ENCODE measurements at places on chromosomes 13 and 19.

GRCh38 chr13:37369616-37370015 is 229.0 kb downstream of the POSTN start:
- no peak for DNase-seq

- no peak for DNase-seq
These were observed 151.9 kb downstream of the LACC1 start for GRCh38 chr13:44031555-44031954.

DNA sequence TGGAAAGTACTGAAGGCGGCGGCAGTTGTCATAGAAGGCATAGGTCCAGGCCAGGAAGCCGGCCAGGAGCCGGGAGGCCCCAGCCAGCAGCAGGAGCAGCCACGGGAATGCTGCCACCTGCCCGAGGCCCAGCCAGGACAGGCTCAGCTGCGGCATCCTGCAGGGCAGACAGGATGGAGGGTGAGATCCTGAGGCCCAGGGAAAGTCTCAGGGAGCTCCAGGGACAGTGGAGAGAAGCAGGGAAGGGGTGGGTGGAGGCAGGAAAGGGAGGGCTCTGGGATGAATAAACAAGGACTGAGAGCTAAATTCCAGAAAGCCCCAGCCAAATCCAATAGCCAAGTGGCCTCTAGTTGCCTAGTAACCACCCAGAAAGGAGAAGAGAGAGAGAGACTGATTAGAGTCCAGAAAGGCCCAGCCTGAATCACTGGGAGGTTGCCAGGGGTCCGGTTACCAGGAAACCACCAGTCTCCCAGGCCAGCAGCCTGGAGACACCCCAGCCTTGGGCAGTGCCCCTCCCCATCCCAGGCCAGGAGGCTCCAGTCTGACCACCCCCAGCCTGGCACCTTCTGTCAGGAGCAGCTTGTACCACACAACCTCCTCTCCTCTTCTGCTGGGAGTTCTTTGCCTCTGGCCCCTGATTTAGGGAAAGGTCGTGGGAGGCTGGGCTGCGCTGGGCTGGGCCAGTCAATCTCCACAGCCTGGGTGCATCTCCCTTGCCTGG is 7.5 kb upstream of the OR10H5 start:
- DNase-seq: no peak

- no peak for DNase-seq
These were observed 17.2 kb downstream of the RASA3 start for GRCh38 chr13:114115191-114115671.

DNA sequence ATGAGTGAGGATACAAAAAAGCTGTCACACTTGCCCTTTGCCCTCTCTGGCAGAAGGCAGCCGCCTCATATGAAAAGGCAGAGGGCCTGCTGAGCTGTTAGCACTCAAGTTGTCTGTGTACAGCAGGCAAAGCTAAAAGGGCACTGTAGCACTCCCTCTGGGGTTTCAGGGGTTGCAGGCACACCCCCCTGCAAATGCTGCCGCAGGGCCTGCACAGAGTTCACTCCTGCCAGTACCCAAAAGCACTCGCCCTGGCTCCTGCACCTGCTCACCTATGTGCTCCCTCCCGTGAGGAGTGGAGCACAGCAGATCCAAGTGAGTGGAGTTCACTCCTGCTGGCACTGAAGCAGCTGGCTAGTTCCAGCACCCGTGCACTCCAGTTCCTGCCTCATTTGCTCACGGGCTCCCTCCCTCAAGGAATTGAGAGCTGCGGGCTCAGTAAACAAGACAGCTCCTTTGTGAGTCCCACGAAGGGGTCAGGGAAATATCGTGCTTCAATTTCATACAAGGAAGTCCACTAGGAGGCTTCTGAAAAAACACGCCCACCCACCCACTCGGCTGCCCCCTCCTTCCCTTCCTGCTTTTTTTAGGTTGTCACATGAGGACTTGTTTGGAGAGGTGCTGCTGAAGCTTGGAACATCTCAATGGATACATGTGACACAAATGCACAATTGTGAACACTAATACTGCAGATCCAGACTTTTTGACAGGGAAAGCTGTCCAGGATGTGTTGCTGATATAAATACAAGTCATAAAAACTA is 9.9 kb upstream of the RCBTB2 start:
- DNase-seq: no peak

DNA sequence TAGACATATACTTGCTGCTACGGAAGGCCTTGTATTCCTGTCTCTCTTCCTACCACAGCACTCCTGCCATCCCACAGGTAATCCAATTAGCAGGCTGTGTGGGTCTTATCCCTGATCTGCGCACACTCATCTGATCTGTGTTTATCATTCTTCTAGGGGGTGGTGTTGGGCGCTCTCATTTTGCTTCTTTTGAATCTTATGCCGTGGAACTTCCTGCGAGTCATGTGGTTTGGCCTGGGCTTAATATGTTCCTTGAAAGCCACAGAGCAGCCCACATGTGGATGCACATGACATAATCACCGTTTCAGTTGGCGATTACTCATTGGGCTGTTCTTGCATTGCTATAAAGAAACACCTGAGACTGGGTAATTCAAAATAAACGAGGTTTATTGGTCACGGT is 7.5 kb downstream of the RASA3 start:
- DNase-seq: peak; percentile 88

DNA sequence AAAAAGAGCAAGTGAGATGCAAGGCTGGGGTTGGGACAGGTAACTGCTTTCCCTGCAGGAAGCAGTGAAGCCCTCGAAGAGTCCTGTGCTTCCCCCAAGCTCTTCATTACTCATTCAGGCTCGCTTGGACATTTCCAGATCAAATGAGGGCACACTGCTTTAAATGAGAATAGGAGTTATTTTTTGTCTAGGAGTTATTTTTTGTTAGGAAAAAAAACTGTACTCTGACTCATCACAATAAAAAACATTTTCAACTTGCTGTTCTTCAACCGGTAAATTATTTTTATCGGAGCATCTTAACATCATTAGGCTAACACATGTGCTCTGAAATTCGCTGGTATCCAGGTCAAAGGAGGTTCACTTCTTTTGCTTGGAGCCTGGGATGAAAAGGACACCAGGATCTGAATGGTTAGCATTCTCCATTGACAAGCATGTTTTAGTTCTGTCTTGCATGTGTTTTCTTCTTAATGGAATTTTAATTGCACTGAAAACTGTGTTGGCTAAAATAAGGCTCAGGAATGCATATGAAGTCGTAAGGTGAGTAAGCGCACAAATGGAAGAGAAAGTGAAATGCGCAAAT is 80.7 kb upstream of the STK24 start:
- DNase-seq: no peak

GRCh38 chr13:25175026-25175425 is 2.9 kb upstream of the AMER2 start:
- no peak for DNase-seq

DNA sequence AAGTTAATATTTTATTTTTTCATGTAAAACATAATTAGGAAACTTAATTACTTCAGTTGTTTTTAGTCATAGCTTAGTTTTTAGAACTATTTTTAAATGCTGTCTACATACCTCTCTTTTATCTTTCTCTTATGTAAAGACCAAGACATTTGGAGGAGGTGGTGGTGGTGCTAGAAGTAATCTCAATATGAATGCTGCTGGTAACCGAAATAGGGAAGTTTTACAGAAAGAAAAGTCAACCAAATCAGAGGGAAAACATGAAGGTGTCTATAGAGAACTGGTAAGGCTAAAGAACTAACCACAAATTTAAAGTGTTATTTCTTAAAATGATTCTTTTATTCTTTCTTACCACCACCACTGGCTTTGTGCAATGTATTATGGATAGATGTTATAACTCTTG is 97.3 kb downstream of the TDRD3 start:
- no peak for DNase-seq

DNA sequence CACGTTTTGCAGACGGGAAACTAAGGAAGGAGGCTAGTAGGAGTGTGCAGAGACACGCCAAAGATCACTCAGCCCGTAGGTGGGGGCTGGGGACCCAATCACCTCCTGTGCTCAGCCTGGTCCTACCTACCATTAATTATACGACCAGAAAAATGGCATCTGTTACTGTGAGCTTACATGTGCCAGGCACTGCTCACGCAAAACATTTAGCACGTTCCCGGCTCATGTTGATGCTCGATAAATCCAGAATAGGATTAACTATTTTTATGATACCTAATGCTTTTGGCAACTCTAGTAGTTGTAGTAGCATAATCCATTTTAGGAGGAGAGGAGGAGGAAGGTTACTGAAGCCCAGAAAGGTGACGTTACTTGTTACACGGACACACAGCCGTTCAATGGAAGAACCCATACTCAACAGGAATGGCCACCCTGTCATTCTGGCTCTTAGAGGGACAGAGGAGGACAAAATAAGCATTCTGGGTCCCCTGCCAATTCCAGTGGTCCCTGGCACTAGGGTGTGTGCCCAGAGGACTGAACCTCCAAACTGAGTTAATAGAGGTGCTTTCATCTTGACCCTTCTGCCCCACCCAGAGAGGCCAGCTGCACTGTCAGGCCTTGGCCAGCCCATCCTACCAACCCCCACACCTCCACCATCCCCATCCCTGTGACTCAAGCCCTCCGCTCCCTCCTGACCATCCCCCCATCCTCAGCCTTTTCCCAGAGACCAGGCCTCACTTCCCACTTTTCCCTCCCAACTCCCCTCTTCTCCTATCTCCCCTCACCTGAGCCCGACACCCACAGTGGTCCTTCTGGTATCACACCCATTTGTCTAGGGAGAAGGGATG is 5.0 kb upstream of the EML2 start:
- DNase-seq: no peak

DNA sequence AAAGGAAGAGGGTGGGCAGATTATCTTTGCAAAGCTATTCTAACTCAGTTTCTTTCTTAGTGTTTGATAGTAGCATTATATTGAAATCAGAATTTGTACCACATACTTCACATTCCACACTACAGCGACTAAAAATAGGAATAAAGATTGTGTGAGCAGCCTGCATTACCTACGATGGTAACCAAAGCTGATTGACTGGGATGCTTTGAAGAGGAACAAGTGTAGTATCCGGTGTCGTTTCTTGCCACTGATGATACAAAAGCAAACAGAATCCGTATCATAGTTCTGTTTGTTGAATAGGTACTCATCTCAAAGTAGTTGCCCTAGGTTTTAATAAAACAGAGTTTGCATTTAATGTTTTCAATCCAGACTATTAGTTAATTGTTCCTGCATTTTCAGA is 51.2 kb downstream of the FLT3 start:
- DNase-seq: no peak

DNA sequence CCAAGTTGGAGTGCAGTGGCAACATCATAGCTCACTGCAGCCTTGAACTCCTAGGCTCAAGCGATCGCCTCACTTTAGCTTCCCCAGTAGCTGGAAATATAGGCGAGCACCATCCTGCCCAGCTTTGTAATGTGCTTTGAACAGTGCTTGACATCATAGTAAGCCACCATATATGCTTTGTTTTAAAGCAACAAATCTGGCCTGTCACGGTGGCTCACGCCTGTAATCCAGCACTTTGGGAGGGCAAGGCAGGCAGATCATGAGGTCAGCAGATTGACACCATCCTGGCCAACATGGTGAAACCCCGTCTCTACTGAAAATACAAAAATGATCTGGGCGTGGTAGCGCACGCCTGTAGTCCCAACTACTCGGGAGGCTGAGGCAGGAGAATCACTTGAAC is 1.8 kb upstream of the SLC7A1 start:
- DNase-seq: no peak

DNA sequence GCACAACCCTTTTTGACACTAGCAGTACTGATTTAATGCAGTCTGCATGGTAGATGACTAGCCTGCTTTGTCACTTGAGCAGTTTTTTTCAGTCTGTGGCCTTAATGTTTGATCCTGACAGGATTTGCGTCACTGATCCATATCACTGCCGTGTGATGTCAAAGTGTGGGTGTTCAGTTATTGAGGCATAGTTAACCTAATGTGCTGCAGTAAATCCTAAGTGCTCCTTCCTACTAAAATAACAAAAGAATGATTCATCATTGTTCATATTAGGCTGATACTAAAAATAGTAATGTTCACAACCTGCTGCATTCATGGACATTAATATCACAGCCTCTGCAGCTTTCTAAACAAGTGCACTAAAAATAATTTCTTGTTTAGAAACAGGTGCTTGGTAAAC is 121.9 kb upstream of the MLNR start:
- DNase-seq: no peak

GRCh38 chr13:35475960-35476943 is at the start of gene MAB21L1:
MAB21L1 (minus strand) TSS chr13:35476689; CDS start chr13:35476138, 551 bp downstream.
- DNase-seq: no peak

DNA sequence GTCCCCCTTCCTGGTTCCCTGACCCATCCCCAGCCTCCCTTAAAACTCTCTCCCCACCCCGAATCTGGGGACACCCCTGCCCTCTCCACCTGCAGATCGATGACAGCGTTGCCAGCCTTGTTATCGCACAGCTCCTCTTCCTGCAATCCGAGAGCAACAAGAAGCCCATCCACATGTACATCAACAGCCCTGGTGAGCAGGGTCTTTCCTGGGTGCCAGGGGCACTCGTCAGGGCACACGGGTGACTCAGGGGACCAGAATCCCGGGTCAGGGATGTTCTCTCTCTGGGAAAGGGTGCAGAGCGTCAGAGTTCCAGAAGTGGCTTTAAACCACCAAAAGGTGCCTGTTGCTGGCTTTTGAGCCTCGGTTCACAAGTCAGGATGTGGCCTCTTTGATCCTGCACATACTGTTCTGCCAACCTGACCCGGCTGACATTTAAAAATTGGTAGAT is 1.0 kb downstream of the CLPP start:
- DNase-seq: peak; percentile 76

DNA sequence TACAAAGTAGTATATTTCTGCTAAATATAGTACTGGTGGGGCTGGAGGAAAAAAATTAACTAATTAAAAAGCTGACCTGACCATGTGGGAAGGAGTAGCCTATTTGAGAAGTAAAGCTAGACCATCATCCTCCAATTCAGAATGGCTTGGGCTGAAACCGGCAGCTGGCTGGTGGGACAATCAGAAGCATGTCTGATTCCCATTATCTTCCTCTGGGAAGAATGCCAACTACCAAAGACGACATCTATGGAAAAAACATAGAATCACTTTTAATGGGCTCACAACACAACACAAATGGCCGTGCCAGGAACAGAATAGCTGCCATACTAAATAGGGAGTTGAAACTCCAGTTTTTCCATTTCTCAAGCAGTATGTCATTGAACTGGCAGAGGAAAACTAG is 120.4 kb upstream of the FREM2 start:
- no peak for DNase-seq

DNA sequence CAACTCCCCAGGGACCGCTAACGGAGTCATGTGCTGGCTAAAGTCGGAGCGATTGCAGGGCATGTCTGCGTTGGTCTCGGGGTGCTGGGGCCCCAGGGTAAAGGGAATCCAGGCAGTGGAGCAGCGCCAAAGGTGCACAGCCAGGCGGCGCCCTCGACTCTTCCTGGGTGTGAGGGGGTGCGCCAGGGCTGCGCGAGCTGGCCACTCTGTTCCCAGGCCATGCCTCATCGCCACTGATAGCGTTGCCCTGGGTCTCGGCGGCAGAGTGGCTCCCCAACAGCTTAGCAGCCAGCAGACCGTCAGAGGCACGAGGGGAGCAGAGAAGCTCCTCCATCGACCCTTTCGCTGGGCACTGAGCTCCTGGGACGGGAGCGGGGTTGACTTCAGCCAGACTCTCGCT is 152.7 kb downstream of the B3GLCT start:
- no peak for DNase-seq

DNA sequence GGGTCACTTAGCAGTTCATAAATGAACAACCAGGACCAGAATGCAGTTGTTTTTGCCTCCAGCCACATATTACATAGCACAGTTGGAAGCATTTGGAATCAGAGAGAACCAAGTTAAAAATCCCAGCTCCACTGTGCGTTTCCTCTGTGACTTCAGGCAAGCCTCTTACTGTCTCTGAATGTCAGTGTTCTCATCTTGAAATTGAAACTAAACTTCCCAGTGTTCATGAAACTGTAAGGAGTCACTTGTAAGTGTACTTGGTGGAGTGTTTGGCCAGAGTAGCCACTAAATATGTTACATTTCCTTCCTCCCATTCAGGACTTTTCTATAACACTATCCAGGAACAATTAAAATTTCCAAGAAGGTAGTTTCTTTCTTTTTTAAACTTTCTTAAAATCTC is 276.8 kb downstream of the KCNRG start:
- no peak for DNase-seq
